Large intestine (tissue), 12 donors: ENCODE measurements at places on chromosomes 12 and 14. TPM values are rescaled to one million over a fixed set of nuclear protein-coding genes. Genes with fewer than 3 reads are reported as not detected.

RPL10L gene
- 0.70 TPM for polyA plus RNA-seq

SLC6A15 gene
- polyA plus RNA-seq = 1.8 TPM

NANOG gene
- polyA plus RNA-seq = 0.10 TPM

TROAP gene
- 15.8 TPM for polyA plus RNA-seq

VWF gene
- polyA plus RNA-seq = 13.8 TPM

KIAA0586 gene
- polyA plus RNA-seq = 13.0 TPM

KLRC3 gene
- 0.72 TPM for polyA plus RNA-seq

ALDH6A1 gene
- 24.7 TPM for polyA plus RNA-seq

C14orf180 gene
- 0.22 TPM for polyA plus RNA-seq

SPIC gene
- polyA plus RNA-seq = 0.13 TPM

C1S gene
- 80.5 TPM for polyA plus RNA-seq
